ENCODE measurements at places on chromosomes 1 and 21.

DNA sequence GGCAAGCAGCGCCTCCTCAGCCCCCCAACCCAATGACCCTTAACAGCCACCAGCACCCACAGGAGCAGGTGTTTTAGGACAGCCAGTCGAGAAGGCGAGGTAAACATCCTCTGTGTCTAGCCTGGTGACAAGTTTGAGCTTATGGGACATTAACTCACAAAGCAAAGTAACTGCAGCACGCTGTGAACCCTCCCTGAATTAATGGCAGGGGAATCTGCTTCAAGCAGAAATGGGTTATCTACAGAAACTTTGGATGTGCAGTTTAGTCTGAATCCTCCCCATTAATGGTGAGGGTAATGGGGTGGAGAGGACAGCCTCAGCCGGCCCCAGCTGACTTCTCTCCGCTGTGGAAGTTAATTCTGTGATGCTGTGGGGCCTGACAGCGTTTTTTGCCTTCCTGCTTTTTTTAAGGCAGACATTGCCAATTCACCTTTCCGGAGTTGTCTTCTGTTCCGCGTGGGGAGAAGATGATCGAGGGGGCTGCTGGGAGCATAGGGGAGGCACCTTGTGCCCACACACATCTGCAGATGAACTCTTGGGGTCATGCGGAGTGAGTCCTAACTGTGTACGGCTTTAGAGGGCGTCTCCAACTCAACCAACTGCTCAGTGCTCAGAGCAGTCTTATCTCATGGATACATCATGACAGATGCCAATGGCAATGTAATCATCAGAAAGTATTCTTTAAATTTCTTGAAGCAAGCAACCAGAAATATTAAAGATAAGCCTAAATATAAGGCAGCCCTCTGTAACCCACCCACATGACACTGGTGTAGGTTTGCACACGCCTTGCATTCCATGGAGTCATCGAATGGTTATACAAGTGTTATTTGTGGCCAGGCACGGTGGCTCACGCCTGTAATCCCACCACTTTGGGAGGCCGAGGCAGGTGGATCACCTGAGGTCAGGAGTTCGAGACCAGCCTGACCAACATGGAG lies 41.0 kb downstream of the POFUT2 start:
- no peak for DNase-seq

GRCh38 chr1:1945782-1946393 lies 26.8 kb upstream of the TMEM52 start:
- DNase-seq = no peak

- DNase-seq = no peak
These were observed 5.6 kb downstream of the AIRE start for GRCh38 chr21:44291078-44291935.

DNA sequence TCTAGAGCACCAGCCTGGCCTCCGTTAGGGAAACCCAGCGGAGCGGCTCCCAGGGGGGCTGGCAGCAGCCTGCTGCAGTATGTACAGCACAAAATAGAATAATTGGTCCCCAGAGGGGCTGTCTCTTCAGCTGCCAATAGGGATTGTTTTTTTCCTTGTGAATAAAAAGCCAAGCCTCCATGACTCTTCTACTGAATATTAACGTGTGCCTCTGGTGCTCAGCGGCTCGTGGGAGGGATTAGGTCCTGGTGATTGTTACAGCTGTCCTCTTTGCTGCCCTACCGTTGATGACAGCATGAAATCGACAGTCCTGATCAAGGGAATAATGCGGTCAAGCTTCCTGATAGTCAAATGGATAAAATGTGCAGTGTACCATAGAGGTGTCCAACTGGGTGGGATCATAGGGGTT lies 190.7 kb upstream of the RUNX1 start:
- DNase-seq = no peak

DNA sequence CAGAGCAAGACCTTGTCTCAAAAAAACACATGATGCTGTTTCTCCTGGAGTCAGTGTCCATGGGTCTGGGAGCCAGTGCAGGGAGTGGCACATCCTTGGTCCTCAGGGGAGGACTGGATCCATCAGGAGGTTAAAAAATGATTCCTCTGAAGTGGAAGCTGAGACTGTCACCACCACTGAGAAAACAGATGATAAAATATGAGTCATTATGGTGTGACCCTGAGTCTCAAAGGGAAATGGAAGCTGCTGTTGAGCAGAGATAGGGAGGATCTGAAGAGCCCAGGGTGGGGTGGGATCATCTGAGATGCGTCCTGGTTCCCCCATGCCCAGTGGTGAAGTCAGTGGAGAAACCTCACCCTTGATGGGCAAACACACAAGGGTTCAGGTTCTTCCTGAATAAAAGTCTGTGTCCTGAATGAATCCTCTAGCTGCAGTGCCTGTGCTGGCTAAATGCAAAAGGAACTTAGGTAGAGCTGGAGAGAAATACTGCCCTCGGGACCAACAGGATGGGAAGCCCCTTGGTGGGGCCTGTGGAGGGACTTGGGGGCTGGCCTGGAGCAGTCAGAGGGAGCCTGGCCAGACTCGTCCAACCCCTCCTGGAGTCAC lies 61.6 kb upstream of the TENT5B start:
- no peak for DNase-seq

DNA sequence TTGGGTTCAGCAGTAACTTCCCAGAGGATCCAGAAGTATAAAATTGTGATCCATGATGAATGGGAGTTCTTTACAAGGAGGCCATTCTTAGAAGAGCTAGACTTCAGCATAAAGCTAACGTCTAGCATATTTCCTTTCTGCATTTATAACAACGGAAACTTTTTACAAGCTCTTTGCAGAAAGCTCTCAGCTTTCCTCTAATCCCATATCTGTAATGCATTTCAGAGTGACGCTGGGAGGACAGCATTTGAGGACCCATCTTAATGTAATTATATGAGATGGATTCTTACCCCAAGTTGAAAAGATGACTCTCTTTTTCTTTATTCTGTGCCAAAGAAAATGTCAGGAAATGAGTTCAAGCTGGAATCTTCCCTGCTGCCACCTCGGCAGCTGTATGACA lies 132.0 kb upstream of the CACHD1 start:
- no peak for DNase-seq

DNA sequence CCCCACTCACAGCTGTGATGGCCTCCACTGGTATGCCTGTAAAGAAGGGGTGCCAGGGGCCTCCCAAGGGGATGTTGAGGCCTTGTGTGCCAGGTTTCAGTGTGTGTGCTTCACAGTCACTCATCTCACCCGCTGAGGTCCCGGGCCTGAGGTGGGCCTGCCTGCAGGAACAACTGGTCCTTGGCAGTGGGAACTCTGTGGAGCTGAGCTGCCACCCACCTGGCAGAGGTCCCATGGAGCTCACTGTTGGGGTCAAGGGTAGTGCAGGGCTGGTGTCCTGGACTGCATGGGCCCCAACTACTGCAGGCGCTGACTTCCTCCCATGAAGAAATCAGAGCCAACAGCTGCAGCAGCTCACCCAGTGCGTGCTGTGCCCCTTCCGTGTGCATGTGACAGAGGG lies 17.3 kb upstream of the ZNF678 start:
- DNase-seq = no peak

GRCh38 chr21:36646011-36646410 lies 52.9 kb upstream of the SIM2 start:
- DNase-seq = no peak

DNA sequence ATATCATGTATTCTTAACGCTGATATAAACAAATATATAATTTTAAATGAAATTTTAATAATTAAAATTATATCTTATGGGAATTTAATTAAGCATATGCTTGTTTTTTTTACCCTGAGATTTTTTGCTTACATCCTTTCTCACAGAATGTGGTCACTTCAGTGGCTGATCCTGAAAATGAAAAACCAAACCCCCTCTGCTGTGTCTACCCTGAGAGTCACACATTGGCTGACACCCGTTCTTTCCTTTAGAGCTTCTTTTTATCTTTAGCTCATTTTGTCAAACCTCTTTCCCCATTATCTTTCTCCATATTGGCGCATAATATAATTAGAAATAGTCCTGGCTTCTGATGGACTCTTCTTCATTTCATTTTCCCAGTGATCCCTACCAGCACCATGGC lies 10.8 kb upstream of the CACYBP start:
- no peak for DNase-seq

- DNase-seq = no peak
These were observed 58.8 kb downstream of the NAV1 start for GRCh38 chr1:201597551-201598230.

DNA sequence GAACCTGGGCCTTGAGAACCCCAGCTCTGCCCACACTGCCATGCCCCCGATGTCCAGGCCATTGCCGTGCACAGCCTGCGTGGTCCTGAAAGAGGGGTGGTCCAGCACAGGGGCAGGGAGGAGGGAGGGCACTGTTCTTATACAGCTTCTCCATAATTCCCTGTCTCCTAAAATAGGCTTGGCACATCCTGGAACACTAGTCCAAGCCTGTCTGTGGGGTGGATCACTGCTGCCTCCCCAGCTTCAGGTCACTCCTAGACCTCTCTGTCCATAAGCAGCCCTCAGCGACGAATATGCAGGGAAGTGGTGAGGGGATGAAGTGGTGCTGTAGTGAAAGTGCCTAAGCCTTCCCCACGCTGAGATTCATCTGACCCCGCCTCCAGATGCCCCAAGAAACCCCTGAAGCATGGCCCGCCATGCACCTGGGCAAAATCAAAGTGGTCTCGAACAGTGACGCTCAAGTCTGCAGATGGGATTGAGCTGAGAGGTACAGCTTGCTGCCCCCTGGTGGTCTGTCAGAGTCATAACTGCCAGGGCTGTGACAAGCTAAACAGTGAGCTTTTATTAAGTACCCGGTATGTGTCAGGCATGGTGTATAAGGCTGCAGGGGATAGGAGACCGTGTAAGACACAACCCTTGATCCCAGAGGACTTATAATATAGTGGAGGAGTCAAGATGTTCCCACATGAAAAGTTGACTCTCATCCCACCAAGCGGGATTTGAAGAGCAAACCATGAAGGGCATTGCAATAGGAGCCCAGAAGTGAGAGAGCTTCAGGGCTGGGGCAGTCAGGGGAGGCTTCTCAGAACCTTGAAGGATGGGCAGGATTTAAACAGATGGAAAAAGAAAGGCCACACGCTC lies 66.6 kb downstream of the FAM163A start:
- peak; percentile 68 for DNase-seq

DNA sequence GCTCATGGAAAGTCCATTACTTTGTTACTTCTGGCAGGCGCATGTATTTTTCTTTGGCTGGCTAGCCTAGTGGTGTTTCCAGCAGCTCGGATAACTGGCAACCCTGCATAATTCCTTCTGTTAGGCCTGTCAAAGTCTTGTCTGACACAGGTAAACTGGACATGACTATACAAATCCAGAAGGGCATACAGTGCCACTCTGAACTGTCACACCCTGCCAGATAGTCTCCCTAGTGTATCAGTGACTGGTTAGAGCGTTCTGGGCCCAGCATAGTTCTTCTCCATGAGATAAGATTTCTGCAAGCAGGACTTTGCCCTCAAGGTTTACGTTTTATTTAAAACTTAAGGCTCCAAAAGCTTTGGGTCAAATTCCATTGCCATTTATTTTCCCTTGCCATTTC lies 177.7 kb upstream of the GORAB start:
- no peak for DNase-seq

GRCh38 chr1:52598729-52599128 lies 3.4 kb upstream of the GPX7 start:
- no peak for DNase-seq

GRCh38 chr1:201284636-201285035 lies 1.3 kb downstream of the PKP1 start:
- DNase-seq = no peak

- no peak for DNase-seq
These were observed 407 bp downstream of the GALNT2 start for GRCh38 chr1:230067419-230067870.

GRCh38 chr1:84298328-84298683 lies 3.2 kb upstream of the SAMD13 start:
- peak; percentile 57 for DNase-seq

GRCh38 chr1:197224160-197224559 lies 43.9 kb upstream of the CRB1 start:
- no peak for DNase-seq

DNA sequence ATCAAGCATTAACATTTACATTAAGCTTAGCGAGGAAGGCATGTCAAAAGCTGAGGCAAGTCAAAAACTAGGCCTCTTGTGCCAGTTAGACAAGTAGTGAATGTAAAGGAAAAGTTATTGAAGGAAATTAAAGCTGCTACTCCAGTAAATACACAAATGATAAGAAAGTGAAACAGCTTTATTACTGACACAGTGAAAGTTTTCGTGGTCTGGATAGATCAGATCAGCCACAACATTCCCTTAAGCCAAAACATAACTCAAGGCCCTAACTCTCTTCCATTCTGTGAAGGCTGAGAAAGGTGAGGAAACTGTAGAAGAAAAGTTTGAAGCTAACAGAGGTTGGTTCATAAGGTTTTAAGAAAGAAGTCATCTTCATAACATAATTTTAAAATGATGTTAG lies 131.9 kb downstream of the VAV3 start:
- DNase-seq = no peak

- no peak for DNase-seq
These were observed 7.1 kb downstream of the FAM89A start for GRCh38 chr1:231032963-231033362.

DNA sequence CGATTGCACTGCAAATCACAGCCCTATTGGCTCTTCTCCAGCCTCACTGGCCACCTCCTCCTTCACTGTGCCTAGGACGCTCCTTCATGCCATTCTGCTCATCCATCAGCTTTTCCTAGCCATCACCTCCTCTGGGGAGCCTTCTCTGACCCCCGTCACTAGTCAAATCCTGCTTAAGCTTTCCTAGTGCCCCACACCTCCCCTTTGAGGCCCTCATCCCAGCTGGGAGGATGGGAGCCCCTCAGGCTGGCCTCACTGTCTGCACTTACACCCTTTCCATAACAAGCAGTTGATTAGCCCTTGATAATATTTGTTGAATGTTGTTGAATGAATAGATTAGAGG lies 50.7 kb downstream of the KLHDC7A start:
- no peak for DNase-seq

- DNase-seq = no peak
These were observed 56.7 kb downstream of the AKT3 start for GRCh38 chr1:243793298-243793697.

DNA sequence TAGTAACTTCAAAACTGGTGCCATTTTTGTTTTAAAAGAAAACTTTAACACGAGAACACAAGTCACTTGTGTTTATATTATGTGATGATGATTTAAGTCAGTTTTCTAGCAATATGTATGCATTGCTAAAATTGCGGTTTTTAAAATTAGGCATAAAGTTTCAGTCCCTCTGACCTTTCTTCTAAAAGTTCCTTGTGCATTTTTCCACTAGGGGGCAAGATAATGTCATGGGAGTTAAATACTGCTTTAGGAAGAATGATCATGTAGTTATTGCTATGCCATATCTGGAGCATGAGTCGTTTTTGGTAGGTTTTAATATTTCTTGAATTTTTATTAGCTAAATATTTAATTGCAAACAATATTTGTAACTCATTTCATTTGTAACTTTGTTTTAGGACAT lies 10.7 kb downstream of the CDC7 start:
- DNase-seq = no peak

GRCh38 chr1:157485793-157486192 lies 66.5 kb downstream of the FCRL5 start:
- no peak for DNase-seq

- no peak for DNase-seq
These were observed 259.0 kb downstream of the FOXD2 start for GRCh38 chr1:47696737-47697441.

- no peak for DNase-seq
These were observed 88.8 kb downstream of the SYT2 start for GRCh38 chr1:202621446-202621845.

- no peak for DNase-seq
These were observed 25.5 kb upstream of the CFAP126 start for GRCh38 chr1:161393151-161393550.

GRCh38 chr1:53190210-53190611 lies 6.4 kb upstream of the CPT2 start:
- no peak for DNase-seq

Measured in activated T-cell treated with anti-CD3 and anti-CD28 coated beads, Interleukin-2, amount 50 U/mL, for 1 hour (primary cell).